ENCODE measurements at places on chromosomes 7 and 10.

- no peak for DNase-seq
These were observed 18.8 kb upstream of the ABCB5 start for GRCh38 chr7:20596653-20597052.

- no peak for DNase-seq
These were observed 3.0 kb downstream of the BRI3 start for GRCh38 chr7:98284335-98285036.

DNA sequence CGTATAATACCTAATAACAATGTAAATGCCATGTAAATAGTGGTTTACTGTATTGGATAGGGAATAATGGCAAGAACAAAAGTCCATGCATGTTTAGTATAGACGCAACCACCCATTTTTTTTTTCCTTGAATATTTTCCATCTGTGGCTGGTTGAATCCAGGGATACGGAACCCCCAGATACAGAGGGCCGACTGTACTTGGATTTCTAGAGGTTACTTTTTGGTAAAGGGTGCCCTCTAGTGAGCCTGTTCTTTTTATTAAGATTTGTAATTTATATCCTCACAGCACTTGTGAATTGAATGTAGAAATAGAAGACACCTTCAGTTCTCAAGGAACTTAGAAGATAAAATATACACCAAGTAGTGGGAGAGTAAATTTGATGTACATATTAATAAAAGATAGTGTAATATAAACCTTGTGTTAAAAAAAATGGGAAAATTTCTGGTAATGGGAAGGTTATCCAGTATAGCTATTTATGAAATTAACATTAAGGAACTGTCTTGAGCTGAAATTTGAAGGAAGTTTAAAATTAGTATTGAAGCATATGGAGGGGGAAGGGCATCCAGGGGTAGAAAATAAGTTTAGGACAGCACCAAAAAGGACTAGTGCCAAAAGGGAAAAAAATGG, 32.0 kb downstream of the EXOC6 start:
- peak; percentile 20 for DNase-seq

GRCh38 chr7:66467887-66468286, 160.8 kb upstream of the KCTD7 start:
- no peak for DNase-seq

DNA sequence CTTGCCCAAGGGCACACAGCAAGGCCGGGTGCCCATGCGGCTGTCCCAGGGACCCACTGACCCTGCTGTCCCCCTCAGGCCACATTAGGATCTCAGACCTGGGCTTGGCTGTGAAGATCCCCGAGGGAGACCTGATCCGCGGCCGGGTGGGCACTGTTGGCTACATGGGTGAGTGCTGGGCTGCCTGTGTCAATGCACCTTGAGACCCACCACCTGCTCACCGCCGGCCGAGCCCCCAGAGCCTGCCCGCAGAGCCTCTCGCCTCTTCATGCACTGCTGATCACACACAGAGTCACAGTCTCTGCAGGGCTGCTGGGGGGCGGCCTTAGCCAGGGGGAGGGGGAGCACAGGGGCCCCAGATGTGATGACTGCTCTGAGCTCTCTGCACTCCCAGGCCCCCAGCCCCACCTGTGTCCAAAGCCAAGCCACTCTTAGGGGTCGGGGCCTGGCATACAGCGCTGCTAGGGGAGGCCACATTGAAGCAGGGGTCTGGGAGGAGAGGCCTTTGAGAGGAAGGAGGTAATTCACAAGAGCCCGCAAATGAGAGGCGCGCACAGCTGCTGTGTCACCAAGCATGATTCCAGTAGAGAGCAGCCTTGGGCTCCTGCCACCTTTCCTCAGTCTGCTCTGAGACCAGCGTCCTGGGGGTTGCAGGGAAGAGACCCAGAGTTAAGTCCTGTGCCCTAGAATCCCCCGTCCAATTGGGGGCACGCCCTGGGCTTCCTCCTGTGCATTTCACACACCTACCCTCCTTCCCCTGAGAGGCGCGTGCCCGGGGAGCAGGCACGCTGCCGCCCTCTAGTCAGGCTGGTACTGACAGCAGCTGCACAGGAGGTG, 100.4 kb downstream of the RGS10 start:
- DNase-seq = no peak

GRCh38 chr7:16455591-16455990, 9.9 kb downstream of the SOSTDC1 start:
- DNase-seq = no peak

- DNase-seq = no peak
These were observed 2.6 kb downstream of the LRRN3 start for GRCh38 chr7:111093496-111093895.

DNA sequence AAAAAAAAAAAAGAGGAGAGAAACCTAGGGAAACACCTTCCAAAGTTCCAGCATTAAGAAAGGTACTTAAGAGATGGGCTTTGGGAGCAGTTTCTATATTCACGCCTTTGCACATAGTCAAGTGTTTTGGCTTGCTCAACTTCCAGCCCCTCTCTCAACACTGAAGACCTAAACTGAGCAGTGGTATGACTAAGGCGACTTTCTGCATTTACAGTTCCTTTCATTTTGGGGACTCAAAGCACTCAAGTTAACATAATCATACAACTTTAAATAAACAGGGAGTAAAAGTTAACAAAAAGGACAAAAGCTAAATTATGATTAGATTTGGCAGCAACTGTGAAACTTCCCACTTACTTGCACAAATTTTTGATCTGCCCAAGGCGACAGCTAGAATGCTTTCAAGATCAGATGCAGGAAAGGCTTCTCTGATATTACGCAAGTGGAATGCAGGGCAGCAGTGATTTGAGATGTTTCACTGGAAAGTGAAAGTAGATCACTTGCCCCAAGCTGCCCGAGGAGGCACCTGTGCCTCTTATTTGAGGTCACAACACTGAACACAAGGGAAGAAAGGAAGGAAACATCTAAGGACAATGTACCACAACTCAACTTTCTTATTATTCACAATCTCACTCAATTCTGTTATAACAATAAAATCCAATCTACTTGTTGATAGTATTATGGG, 199.5 kb downstream of the SKAP2 start:
- DNase-seq = no peak

GRCh38 chr7:151871904-151872303, 5.0 kb downstream of the PRKAG2 start:
- no peak for DNase-seq

- DNase-seq = peak; percentile 71
These were observed 29.4 kb upstream of the AMPH start for GRCh38 chr7:38660427-38661099.

GRCh38 chr7:7848892-7849291, 119.7 kb upstream of the GLCCI1 start:
- DNase-seq = no peak

- DNase-seq = no peak
These were observed 21.9 kb upstream of the CAV2 start for GRCh38 chr7:116477625-116478024.

- peak; percentile 91 for DNase-seq
These were observed 102.2 kb upstream of the ZNF438 start for GRCh38 chr10:31133792-31134310.

GRCh38 chr7:69871213-69871885, 273.1 kb downstream of the AUTS2 start:
- DNase-seq = no peak

DNA sequence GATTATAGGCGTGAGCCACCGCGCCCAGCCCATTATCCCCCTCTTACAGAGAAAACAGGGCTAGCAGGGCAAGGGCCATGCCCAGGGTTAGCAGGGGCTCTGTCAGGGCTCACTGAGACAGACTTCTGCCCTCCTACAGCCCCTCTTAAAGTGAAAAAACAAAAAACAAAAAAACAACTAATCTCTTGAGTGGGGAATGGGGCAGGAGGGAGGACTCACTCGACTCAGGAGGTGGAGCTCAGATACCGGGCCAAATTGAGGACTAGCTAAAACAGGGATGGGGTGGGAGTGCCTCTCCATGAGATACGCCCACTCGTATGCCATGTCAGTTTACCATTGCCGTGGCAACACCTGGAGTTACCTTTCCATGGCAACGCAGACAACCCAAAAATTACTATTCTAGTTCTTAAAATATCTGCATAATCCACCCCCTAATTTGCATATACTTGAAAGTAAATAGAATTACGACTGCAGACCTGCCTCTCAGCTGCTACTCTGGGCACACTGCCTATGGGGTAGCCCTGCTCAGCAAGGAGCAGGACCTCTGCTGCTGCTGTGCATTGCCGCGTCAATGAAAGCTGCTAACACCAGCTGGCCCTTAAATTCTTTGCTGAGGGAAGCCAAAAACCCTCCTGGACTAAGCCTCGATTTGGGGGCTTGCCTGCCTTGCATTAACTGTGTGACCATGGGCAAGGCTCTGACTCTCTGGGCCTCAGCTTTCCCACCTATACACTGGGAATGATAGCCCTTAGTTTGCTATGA, 13.4 kb downstream of the SSC4D start:
- peak; percentile 37 for DNase-seq

- DNase-seq = peak; percentile 70
These were observed at the start of gene SHTN1 for GRCh38 chr10:117005026-117005526. TSS of gene SHTN1 (minus strand) at chr10:117005187. CDS start at chr10:117005079, 108 bp downstream.

- no peak for DNase-seq
These were observed 14.6 kb downstream of the RSBN1L start for GRCh38 chr7:77710861-77711260.

DNA sequence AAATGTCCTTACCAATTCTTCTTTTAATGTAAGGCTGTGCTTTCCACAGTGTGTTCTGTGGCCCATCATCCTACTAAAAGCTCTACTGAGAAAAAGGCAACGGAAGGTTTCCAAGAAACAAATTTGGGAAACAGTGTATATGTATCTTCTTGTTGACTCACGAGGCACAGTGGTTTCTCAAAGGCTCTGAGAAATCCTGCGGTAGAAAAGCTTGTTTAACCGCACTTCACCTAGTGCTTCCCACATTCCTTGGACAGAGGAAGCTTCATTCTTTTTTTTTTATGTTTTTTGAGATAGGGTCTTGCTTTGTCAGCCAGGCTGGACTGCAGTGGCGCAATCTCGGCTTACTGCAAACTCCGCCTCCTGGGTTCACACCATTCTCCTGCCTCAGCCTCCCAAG, 84.5 kb downstream of the TACC2 start:
- no peak for DNase-seq
